Ureter (tissue), 1 donor: ENCODE measurements at places on chromosomes 2 and 18.

- DNase-seq, result no peak
Observed at GRCh38 chr2:171745141-171745540, 57.9 kb downstream of the DYNC1I2 start.

DNA sequence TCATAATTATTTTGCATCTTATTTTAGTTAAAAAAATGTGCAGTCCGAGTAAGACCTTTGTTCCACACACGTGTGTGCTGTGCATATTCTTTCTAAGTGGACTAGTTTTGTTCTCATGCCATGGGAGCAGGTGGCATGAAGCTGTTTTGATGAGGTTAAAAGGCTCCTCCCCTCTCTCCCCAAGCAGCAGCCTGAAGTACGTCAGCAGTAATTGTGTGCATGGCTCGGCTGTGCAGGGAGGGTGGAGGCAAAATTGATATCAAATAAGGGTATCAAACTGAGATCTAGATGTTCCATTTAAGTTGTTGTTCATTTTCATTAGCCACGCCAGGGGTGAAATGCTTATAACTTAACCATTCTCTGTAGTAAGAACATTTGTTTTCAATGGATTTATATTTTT, at the start of gene NYAP2:
NYAP2 (plus strand) TSS at position 207 of the 400 bp plus-strand sequence. CDS start 9,171 bp downstream, outside the sequence.
- no peak for DNase-seq

GRCh38 chr2:241637795-241638660, 535 bp downstream of the ATG4B start:
- DNase-seq, result no peak

DNA sequence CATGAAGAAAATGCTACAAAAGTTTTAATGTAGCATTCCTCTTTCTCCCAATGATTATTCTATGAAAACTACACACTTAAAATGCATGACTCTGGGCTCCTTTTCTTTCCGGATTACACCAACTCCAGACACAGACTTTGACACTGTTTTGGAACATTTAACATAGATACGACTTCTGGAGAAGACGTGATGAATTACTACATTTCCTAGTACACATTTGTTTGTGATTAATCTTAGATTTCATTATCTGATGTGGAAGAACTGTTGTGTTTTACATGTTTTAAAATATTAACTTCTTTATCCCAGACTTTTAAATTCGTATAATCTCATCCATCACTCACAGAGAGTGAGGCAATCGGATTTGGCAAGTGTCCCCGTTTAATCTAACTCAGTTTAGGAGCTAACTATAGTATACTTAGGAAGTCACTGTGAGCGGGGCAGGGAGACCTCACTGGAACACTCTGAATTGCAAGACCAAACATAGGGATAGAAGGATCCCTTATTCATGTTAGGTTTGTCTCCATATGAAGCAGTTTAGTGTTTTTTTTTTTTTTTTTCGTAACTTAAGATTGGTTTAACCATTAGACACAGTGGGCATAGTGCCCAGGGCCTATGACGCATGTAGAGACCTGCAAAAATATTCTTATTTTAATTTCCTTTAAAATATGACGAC, 66.7 kb downstream of the PDE1A start:
- no peak for DNase-seq

DNA sequence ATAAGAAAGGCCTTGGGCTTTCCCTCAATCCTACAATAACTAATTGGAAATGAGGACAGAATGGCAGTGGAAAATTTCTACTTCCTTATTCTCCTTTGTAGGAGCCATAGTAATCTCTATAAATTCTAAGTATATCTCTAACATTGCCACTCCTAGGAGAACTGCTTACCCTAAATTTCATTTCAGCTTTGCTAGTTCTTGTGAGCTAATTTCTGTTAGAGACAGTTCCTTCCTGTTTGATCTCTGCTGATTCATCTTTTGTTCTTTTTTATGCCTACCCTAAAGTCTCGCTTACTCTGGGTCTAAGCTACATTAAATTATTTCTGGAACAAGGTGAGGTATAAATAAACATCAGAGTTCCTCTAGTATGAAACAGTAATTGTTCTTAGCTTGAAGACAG, 25.7 kb downstream of the ABHD3 start:
- no peak for DNase-seq

DNA sequence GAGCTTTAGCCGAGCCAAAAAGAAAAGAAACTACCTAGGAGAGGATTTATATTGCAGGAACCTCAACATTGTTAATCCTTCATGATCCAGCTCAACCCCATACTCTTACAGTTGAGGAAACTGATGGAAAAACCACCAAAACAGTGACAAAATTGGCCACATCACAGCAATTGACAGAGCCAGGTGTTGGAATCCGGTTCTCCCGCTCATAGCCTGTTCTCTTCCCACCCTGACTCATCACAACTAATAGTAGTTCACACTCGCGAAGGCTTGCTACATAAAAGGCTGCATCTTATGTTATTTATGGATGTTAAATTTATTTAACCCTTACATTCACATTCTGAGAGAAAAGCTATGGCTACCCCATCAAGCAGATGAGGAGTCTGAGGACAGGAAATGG, 33.7 kb downstream of the SLC9A4 start:
- DNase-seq, result no peak

DNA sequence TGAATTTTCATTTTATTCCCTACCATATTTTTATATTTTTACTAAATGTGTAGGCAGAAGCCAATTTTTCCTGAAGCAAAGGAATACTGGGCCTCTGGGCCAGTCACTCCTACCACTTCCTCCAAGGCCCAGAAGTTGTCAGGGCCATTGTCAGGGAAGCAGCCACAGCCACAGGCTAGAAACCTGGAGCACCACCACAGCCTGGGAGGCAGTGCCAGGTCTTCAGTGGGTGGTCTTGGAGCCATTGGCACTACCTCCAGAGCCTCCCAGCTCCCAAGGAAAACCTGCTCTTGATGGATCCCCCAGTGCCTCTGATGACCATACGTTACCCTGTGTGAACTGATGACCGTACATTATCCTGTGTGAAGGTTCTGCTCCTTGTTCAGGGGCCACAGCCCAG, 135.6 kb upstream of the SP5 start:
- DNase-seq, result no peak

DNA sequence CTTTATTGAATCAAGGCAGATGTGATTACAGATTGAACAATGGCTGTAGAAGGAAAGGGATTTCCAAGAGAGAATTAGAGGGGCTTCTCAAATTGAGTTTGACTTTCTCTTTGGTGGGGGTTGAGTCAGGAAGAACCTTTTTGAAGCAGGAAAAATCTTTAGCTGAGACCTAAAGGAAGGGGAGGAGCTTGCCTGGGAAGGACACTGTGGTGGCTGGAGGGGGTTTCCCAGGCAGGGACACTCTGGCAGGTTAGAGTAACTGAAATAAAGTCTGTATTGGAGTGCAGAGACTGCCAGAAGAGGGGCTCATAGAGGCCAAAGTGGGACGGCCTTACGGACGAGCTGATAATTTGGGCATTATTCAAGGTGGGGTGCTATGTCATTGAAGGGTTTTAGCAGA, 69.3 kb downstream of the NEDD4L start:
- no peak for DNase-seq

DNA sequence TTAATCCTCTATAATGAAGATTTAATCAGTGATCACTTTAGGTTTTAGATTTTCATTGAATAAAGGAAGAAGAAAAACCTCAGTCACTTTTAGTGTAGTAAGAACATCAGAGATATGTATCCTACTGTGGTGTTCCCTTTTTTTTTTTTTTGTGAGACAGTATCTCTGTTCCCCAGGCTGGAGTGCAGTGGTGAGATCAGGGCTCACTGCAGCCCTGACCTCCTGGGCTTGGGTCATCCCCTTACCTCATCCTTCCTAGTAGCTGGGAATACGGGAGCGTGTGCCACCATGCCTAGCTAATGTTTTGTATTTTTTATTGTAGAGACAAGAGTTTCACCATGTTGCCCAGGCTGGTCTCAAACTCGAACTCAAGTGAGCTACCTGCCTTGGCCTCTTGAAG, 5.1 kb downstream of the SLC39A10 start:
- DNase-seq, result no peak

DNA sequence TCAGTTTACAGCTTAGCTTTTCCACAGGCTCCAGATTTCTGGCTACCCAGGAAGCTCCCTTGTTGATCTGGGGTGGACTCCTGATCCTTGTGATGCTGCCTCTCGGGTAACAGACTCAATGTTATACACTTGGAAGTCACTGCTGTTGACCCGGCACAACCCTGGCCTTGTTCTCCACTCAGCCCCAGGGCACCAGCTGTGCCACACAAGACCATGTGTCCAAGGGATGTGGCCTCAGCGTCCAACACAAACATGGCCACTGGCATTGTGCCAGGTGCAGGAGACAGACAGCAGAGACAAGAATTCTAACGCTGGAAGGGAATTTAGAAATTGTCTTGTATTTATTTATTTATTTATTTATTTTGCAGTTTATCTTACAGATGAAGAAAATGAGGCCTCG, 39.0 kb upstream of the PPP4R1 start:
- DNase-seq, result no peak

DNA sequence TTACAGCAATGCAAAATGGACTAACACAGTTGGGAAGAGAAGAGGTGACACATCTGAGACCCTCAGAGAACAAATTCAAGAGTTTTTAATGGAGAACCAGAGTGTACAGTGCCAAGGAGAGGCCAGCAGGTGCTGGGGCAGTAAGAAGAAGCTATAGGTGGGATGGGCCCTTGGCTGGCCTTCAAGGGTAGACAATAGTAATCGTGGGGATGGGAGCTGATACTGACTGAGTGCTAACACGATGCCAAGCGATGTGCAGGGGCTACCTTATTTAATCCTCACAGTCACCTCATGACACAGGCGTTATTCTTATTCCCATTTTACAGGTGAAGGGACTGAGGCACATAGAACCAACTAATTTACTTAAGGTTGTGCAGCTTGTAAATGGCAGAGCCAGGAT, 131.9 kb upstream of the ID2 start:
- DNase-seq, result no peak

GRCh38 chr2:14872779-14873325, 240.3 kb downstream of the LRATD1 start:
- DNase-seq, result no peak
